ENCODE measurements at places on chromosomes 3 and 15.

- DNase-seq = no peak
These were observed 109.6 kb downstream of the FNDC3B start for GRCh38 chr3:172148702-172149565.

DNA sequence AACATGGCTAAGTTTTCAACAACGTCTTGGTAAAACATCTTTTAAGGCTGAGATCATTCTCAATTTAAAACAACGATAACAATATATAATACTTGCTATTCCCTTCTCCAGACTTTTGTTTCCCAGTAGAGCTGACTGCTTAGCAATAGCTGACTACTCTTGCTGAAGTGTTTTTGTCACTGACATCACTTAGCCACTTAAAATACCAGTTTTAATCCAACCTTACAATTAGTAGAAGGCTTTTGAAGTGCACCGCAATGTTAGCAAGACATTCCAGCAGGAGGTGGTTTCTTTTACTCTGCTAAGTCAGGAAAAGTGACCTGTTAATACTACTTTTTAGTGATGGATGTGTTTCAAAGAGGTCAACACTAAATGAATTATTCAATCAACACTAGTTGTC, 28.7 kb upstream of the GBE1 start:
- DNase-seq = no peak

GRCh38 chr15:98996624-98997023, 11.0 kb downstream of the PGPEP1L start:
- no peak for DNase-seq

DNA sequence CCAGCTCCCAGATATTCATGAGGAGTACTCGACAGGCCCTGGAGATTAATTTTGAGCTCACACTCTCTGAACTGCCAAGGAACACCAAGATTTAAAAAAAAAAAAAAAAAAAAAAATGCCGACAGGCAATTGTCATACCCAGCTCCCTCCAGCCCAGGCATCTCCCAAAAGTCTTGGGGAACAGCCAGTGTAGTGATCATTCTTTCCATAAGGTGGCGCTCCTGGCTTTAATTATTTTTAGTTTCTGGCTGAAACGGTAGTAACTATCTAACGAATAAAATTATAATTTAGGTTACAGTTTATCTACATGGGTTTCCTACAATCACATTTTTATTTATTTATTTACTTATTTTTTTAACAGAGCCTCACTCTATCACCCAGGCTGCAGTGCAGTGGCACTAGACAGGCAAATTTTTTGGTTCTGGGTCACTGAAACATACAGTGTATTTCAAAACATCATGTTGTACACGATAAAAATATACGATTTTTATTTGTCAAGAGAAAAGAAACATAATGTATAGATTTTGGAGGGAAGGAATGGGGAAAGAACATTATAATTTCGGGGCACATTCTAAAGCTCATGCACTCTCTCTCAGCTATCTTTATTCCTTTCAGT, 157.3 kb downstream of the ADAMTS9 start:
- no peak for DNase-seq

DNA sequence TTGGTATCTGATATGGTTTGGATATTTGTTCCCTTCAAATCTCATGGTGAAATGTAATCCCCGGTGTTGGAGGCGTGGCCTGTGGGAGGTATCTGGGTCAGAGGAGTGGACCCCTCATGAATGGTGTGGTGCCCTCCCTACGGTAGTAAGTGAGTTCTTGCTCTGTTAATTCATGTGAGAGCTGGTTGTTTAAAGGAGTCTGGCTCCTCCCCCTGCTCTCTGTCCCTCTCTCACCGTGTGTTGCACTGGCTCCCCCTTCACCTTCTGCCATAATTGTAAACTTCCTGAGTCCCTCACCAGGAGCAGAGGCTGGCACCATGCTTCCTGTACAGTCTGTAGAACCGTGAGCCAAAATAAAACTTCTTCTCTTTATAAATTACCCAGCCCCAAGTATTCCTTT, 246.9 kb upstream of the AGTR1 start:
- no peak for DNase-seq

DNA sequence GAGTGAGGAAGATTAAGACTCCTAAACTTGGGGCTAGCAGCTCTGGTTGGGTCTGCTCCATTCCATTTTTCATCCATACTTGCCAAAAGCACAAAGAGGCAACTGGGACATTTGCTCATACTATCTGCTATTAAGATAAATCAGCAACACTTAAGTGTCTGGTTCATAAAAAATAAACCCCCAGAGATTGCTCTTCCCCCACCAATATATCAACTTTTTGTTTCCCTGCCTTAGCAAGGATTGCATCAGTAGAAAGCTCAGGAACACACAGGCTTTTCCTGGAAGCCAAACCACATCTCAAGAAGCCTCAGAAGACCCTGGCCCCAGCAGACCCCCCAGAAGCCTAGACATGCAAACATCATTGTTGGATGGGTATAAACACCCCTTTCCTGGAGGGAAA, 232.4 kb upstream of the WNT5A start:
- no peak for DNase-seq

- DNase-seq = no peak
These were observed 7.6 kb downstream of the RTP2 start for GRCh38 chr3:187694801-187695200.
